ENCODE measurements at places on chromosomes 5 and 9.

- DNase-seq, result no peak
Measured at GRCh38 chr9:94018628-94019027, 63.5 kb upstream of the BARX1 start.

- peak; percentile 21 for DNase-seq
Measured at GRCh38 chr5:142357469-142358090, 32.8 kb upstream of the SPRY4 start.

GRCh38 chr9:135809166-135809565, 98.2 kb downstream of the CAMSAP1 start:
- no peak for DNase-seq

DNA sequence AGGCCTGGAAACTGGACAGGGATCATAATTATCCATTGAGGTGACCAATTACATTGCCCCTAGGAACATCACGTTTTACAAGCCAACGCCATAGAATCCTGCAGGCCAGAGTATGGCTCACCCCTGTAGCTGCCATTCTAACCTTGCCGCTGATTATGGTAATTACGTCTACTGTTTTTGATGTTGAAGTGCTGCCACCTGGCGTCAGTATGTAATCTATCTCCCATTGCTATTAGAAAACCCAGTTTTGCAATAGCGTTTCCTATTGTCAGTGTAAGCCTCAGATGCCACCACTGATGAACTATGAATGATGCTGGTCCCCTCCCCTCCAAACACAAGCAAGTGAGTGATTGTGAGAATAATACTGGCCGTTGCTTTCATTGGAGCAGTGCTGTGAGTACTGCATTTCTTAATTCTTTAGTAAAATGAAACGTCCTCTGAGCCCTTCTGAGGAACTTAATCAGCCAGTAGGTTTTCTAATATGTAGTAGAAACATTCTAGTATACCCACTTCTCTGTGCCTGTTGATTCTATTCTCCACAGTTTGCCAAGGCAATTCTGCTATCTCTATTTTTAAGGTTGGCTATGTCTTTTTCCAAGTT, 100.5 kb upstream of the NMUR2 start:
- peak; percentile 46 for DNase-seq

- no peak for DNase-seq
Measured at GRCh38 chr5:78647838-78648358, 674 bp downstream of the LHFPL2 start.

DNA sequence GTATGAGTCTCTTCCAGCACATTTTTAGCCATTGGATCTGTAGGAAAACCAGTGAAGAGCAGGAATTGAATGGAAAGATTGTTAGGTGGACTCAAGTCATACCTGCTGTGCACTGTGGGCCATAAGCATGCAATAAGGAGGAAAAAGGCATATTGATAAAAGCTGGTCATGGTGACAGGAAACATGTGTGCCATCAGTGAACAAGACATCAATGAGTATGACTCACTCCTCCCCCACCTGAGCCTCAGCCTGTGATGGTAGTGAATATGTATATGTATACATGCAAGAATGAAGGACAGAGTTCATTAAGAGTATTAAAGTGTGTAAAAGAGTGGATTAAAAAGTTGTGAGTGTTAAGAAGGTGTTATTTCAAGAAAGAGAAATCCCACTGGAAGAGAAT, 164.5 kb downstream of the TMEM38B start:
- DNase-seq, result peak; percentile 9

DNA sequence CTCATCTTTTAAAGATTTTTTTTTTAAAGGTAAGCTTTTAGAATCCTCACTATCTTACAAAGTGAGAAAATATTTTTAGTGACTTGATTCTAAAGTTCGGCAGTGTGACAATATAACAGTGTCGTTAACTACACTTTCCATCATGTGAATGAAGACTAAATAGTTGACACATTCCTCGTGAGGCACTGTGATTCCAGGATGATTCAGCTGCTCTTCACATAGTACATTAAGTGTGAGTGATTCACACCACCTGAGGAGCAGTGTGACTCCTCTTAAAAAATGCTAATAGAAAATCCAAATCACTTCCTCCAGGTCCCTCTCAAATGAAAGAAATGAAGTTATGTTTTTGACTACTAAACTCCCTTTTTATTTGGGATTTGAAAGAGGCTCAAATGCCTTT, 589.5 kb downstream of the GABRG2 start:
- no peak for DNase-seq

DNA sequence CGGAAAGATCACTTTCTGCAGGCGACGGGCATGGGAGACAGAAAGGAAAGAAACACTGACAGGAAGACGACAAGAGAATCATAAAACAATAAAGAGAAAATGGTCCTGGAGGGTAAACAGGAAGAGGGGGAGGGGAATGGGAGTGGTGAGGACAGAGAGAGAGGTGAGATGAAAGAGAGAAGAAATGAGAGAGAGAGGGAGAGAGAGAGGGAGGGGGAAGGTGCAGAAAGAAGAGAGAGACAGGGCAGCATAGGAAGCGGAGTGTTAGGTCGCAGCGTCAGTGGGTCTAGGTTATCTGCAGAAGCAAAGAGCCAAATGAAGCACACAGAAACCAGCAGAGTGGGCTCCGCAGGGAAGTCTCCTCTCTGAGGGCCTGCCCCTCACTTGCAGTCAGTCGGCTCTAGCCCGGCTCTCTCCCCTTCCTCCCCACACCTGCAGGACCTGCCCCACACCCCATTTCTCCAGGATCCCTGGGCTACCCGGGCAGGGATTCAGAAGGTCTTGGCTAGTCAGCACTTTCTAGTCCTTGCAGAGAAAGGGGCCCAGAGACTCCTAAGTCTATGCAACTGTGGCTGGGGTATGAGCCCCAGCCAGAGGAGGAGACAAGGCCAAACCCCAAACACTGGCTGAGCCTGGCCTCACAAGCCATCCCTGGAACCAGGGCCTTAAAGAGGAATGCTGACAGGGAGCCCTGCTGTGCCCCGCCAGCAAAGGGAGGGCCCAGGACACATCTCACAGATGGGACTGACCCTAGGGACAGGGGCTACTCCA, 29.7 kb upstream of the MEIKIN start:
- peak; percentile 19 for DNase-seq

- DNase-seq, result no peak
Measured at GRCh38 chr5:2153802-2154201, 271.1 kb upstream of the IRX4 start.

DNA sequence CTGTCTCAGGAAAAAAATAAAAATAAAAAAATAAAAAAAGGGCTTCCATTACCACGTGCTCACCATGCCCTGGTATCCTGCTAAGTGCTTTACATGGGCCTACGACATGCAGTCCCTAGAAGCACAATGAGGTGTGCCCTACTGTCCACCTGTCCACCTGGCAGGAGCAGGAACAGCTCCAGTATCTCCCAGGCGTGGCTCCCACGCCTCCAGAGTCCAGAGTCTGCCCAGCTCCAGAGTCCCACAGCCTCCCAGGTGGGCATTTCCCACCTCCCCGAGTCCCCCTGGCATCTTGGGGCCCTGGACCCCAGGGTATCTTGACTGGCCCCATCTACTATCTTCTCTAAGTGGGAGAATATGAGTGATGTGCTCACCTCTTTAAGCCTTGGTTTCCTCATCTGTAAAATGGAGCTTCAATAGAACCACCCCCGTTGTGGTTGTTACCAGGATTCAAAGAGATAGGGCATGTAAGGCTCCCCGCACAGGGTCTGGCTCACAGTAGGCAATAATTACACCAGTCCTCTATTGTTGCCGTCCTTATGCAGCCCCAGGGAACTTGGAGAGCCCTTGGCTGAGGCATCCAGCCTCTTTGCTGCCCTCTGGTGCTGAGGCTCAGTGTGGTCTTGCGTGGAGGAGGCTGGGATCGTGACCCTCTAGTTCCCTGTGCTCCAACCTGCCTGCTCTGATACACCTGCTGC, 8.9 kb downstream of the CXCL14 start:
- DNase-seq, result no peak

GRCh38 chr9:98929895-98930341, 13.8 kb upstream of the COL15A1 start:
- no peak for DNase-seq

DNA sequence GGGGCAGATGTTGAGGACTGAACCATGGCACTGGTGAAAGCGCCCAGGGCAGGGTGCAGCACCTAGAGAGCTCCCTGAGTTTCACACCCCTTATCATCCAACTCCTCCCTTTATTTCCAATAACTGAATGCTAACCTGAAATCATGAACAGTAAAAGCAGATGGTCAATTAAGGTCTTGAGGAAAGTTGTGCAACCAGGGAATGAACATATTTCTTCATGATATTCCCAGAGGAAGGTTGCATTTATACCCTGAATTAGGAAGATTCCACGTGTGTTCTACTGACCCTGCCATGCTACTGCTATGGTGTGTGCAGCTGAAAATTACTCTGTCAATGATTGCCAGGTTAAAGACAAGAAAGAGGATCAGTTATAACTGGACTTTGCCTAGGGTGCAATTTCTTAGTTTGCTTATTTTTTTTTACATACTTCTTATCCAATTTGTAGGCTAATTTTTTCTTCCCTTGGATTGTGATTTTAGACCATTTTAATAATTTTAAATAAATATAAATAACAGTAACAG, 319.8 kb downstream of the SEMA5A start:
- no peak for DNase-seq

- DNase-seq, result no peak
Measured at GRCh38 chr5:115349001-115349817, 52.8 kb upstream of the CCDC112 start.

DNA sequence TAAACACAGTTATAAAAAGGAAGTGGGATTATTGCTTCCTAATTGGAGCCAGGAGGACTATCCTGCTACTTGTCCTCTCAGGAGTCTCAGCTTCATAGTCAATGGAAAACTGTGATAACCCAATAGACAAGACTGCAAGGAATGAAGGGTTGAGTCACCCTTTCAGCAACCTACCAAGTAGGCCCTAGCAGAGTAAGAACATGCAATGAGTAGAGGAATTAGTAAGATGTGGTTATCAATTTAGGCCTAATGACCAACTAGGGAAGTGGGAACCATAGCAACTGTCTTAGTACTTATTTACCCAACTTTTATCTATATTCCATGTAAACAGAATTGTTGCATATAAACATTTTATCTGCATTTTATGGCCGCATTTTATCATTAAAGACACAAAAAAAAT, 310.1 kb downstream of the RFX3 start:
- DNase-seq, result no peak

DNA sequence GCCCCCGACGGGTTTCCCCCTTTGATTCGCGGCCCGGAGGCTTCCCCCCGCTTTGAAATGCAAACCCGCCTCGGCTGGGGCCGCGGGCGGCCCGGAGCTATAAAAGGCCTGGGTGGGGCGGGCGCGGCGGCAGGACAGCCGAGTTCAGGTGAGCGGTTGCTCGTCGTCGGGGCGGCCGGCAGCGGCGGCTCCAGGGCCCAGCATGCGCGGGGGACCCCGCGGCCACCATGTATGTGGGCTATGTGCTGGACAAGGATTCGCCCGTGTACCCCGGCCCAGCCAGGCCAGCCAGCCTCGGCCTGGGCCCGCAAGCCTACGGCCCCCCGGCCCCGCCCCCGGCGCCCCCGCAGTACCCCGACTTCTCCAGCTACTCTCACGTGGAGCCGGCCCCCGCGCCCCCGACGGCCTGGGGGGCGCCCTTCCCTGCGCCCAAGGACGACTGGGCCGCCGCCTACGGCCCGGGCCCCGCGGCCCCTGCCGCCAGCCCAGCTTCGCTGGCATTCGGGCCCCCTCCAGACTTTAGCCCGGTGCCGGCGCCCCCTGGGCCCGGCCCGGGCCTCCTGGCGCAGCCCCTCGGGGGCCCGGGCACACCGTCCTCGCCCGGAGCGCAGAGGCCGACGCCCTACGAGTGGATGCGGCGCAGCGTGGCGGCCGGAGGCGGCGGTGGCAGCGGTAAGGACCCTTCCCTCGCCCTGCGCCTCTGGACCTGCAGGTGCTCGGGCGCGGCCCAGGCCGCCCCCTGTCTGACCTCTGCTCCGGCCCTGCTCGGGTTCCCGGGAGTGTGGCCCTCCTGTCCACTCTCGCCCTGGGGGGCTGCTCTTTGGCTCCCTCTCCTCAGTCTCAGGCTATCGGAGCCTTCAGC, at the start of gene CDX1:
Gene CDX1, plus strand, starts transcription at position 129 of the 862 bp plus-strand sequence. Its CDS starts 99 bp downstream, at position 228.
- DNase-seq, result no peak

- DNase-seq, result no peak
Measured at GRCh38 chr9:16668734-16669295, 201.7 kb downstream of the BNC2 start.

DNA sequence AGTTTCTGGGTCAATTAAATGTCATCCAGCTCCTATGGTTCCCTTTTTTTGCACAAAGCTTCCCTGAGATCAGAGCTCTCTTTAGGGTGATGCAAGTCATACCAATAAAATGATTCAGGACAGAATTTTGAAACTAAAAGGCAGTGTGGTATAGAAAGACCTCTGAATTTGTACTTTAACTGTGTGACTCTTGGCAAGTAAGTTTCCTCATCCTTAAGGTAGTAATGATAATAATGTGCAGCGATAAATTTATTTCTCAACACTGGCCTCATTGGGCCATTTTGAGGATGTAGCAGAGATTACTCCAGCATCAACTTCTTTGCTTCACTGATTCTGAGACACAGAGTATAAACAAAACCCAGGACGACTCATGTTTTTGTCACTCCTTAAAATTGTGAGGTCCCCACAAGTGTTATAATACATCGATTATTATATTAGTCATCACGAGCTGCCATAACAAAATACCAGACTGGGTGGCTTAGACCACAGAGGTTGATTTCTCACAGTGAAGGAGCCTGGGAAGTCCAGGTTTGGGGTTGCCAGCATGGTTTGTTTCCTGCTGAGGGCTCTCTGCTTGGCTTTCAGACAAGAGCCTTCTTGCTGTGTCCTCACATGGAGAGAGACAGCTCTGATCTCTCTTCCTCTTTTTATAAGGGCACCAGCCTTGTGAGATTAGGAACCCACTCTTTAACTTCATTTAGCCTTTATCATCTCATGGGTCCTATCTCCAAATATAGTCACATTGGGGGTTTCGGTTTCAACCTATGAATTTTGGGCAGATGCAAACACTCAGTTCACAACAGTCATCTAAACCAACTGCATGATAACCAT, 293.0 kb downstream of the ZNF608 start:
- no peak for DNase-seq

- no peak for DNase-seq
Measured at GRCh38 chr5:139823757-139824355, 28.2 kb downstream of the PSD2 start.

- no peak for DNase-seq
Measured at GRCh38 chr5:52328220-52328806, 459.4 kb upstream of the ITGA1 start.

DNA sequence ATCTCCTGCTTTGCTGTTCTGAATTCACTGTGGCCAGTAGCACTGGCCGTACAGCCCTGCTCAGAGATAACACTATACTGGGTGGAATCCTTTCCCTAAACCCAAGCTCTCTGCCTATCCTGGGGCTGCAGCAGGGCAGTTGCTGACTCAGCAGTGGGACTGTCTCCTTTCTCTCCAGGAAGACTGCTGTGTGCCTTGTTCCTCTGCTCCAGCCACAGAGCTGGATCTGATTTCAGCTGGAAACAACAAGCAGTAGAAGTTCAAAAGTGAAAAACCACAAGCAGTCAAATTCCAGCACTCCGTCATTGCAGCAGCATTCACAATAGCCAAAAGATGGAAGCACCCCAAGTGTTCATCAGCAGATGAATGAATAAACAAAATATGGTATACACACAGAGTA, 105.0 kb downstream of the FBXL7 start:
- no peak for DNase-seq

- no peak for DNase-seq
Measured at GRCh38 chr5:10595293-10595671, 31.4 kb downstream of the ANKRD33B start.

GRCh38 chr5:56934325-56934724, 17.6 kb downstream of the MIER3 start:
- no peak for DNase-seq

- no peak for DNase-seq
Measured at GRCh38 chr9:112029921-112030444, 133.4 kb downstream of the UGCG start.

GRCh38 chr5:67575087-67575486, 378.5 kb upstream of the CD180 start:
- no peak for DNase-seq

Measured in activated CD4-positive, alpha-beta T cell treated with anti-CD3 and anti-CD28 coated beads, Interleukin-2, amount 50 U/mL, for 48 hours (primary cell).